ENCODE measurements at places on chromosomes 4 and X.

- no peak for DNase-seq
Measured at GRCh38 chr4:141637565-141637964, 1.2 kb downstream of the IL15 start.

DNA sequence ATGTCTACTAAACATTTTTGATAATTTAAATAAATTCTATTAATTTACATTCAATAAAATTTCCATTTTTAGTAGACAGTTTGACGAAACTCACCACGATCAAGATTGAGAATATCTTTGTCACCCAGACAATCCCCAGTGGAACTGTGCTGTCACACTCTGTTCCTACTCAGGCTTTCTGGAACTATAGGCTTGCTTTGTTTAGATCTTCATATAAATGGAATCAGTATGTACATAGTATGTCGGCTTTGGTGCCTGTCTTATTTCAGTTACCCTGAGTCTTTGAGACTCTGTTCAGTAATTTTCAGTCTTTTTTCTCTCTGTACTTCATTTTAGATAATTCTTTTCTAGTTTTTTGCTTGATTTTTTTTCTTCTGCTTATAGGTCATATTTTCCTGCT, 163.5 kb upstream of the EMCN start:
- no peak for DNase-seq

DNA sequence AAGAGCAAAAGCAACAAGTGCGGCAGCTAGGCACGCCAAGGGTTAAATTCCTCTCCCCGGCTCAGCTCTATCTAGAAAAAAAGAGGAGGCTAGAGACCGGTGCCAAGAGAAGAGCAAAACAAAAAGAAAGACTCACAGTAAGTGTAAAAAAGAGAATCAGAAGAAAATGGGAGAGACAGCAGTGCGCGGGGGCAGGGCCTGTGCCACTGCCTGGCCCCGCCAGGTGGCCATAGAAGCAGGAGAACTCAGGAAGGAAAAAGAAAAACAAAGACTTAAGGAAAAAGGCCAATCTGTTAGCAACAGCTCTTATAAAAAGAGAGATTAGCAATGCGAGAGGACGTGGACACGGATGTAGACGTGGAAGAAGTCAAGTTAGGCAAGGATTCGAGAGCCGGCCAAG, 3.2 kb downstream of the ACOX3 start:
- no peak for DNase-seq

GRCh38 chr4:1381181-1381621, 25.0 kb downstream of the NKX1-1 start:
- no peak for DNase-seq

- DNase-seq: no peak
Measured at GRCh38 chrX:3713937-3714434, 537 bp upstream of the PRKX start.

DNA sequence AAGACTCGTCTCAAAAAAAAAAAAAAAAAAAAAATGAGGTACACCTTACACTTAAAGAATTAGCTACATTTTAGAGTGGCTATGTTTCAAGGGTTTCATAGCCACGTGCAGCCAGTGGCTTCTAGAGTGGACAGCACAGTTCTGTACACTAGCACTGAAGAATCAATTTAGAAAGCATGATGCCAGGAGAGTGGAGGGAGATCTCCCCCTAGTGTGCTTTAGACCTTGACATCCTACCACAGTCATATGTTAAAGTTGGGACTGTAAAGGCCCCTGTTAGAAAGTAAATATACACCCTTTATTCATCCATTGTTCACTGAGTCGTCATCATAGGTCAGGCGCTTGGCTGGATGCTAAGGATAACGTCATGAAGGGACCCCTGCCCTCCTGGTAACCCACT, 179.4 kb downstream of the QDPR start:
- DNase-seq: no peak

GRCh38 chr4:109211671-109212070, 90.8 kb downstream of the COL25A1 start:
- no peak for DNase-seq

DNA sequence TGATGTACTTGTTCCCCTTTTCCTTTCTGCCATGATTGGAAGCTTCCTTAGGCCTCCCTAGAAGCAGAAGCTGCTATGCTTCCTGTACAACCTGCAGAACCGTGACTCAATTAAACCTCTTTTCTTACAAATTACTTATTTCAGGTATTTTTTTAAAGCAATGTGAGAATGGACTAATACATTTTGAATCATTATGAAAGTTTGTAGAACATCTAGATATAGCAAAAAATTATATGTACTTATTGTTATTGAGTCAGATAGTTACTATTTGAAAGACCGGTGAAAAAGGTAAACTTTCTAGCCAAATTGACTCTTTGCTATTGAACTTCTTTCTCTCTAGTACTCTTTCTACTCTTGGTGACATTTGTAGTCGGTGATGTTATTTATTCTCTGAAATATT, 777.3 kb upstream of the GALNTL6 start:
- no peak for DNase-seq

Measured in NCI-H1092 (cell line).